ENCODE measurements at places on chromosomes 5 and 9. TPM values are rescaled to one million over a fixed set of nuclear protein-coding genes. Genes with fewer than 3 reads are reported as not detected.
A peak's percentile ranks its signal among the peaks of the same experiment; 100 is the strongest.

GRCh38 chr5:173915310-173916014 lies 27.3 kb downstream of the CPEB4 start:
- DNase-seq = peak; percentile 9

Gene CTSV
- 21.0 TPM for total RNA-seq

- no peak for DNase-seq
Measured at GRCh38 chr9:32385152-32385884, 875 bp downstream of the ACO1 start.

GRCh38 chr5:39671561-39671961 lies 246.8 kb upstream of the DAB2 start:
- no peak for DNase-seq

DNA sequence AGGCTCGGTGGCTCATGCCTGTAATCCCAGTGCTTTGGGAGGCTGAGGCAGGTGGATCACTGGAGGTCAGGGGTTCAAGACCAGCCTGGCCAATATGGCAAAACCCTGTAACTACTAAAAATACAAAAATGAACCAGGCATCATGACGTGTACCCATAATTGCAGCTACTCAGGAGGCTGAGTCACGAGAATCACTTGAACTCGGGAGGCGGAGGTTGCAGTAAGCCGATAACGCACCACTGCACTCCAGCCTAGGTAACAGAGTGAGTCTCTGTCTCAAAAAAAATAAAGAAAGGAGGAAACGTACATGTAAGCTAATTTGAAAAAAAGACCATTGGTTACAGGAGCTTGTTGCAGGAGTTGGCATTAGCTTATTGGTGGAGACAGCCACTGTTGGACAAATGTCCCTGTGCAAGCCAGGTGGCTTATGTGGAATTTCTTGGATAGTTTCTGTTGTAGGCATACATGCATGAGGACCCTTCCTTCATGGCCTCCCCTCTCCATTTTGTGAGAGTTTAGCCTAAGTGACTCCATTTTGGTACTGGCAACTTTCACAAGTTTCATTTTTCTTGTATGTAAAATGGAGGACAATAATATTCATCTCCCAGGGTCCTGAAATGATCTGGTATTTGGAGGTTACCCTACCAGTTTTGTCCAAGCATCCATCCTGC lies 16.8 kb upstream of the RAB14 start:
- no peak for DNase-seq

DNA sequence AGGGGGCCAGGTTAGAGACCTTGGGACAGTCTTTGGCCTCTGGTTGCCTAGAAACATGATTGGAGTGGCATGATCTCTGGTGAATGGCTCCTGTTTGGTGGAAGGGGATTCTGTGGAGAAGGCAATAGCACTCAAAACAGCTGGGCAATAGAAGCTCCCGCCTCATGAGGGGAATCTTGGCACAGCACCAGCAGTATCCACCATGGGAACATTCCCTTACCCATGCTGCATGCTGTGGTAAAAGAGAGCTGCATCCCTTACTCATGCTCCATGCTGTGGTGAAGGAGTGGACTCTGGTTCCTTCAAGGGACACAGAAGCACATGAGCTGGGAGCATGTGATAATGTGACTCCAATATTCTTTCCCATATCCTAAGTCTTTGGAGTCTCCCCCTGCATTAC lies 160.6 kb downstream of the PJA2 start:
- DNase-seq = no peak
